ENCODE measurements at places on chromosomes 16 and 17. TPM values are rescaled to one million over a fixed set of nuclear protein-coding genes. Genes with fewer than 3 reads are reported as not detected.

The NRN1L gene
- not detected for total RNA-seq

- H3K4me3 ChIP-seq: no peak overlapping the region
- H3K27ac ChIP-seq: no peak overlapping the region
- DNase-seq: peak; percentile 56
- H3K4me1 ChIP-seq: no peaks in the 10 kb centered on the region
- no peaks in the 10 kb centered on the region for H3K36me3 ChIP-seq
- no peaks in the 10 kb centered on the region for H3K27me3 ChIP-seq
Observed at GRCh38 chr16:35207059-35207999, 1747.9 kb downstream of the TP53TG3F start.

The SMIM36 gene
- total RNA-seq: not detected

DNA sequence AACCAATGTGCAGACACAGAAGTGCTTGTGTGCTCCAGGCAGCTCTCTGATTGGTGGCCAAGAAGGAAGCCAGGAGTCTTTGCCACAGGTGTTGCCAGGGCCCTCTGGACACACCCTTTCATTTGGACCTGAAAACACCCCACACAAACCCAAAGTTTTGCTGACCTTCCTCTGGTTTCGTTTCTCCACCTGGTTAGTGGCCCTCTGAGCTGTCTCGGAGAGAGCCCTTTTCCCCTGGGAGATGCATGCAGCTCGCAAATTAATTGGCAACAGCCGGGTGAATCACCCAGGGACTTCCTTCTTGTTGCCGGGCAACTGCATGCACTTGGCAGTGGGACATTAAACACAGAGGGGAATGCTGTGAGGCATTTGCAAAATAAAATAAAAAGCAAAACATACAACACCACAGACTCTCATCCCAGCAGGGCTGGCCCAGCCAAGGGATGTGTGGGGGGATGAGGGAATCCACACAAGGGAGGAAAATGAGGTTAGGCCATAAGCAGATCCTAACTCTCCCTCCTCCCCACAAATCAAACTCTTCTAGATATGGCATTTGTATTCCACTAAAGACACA is 286.6 kb downstream of the SOX9 start:
- no peak overlapping the region for H3K27ac ChIP-seq
- no peaks in the 10 kb centered on the region for H3K4me1 ChIP-seq
- H3K36me3 ChIP-seq: no peaks in the 10 kb centered on the region
- H3K27me3 ChIP-seq: no peaks in the 10 kb centered on the region
- DNase-seq: peak; percentile 37

- H3K27me3 ChIP-seq: no peaks in the 10 kb centered on the region
- H3K36me3 ChIP-seq: peaks cover 7% of the 10 kb centered on the region
- no peak overlapping the region for H3K27ac ChIP-seq
- no peak overlapping the region for H3K4me3 ChIP-seq
- H3K4me1 ChIP-seq: peaks cover 78% of the 10 kb centered on the region
- no peak for DNase-seq
Observed at GRCh38 chr17:19309701-19310100, 52.8 kb downstream of the B9D1 start.

The CLEC19A gene
- total RNA-seq: not detected

DNA sequence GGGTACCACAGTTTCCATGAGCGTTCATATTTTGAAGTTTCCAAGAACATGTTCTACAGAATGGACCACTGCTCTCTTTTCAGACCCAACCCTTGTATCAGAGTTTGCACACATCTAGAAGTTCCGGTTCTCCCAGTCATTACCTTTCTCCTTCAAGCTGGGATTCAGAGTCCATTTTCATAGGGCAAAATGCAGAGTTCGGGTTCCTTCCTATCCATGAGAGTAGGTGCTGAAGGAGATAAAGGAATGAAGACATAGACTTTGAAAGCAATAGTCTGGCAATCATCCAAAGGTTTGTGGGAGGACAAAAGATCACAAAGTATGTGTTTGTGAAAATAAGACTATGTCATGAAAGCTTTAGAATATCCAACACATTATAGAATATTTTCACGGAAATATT is 699.6 kb downstream of the MAF start:
- H3K27ac ChIP-seq: no peak overlapping the region
- no peaks in the 10 kb centered on the region for H3K36me3 ChIP-seq
- no peaks in the 10 kb centered on the region for H3K27me3 ChIP-seq

DNA sequence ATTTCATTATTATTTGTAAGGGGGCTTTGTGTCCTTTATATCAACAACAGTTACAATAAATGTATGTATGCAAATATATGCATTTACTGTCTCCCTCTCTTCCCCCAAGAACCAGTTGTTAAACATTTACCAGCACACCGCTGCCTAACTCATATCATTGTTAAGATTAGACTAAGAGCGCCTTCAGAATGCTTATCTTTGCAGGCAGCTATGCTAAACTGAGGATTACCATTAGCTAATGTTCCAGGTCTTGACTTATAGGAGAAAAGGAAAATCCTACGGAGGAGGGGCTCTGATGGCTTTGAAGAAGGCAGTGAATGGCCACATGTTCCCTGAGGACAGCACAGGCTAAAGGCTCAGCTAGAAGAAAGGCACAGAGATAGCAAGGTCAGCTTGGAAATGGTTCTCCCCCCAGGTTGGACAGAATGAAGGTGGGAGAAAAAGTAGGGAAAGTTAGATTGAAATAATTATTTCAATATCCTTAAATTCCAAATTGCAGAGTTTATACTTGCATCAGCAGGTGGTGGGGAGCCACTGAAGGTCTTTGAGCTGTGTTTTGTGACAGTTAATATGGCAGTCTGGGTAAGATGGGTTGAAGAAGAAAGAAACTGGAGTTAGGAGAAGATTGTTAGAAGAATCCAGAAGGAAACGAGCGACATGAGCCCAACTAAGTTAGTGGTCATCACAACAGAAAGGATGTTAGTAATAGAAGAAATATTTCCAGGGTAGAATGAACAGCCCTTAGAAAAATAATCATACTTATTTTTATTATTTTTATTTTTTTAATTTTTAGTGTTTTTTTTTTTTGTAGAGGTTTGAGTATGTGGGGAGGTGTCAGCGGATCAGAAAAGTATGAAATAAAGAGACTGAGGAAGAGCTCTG is 87.0 kb upstream of the MAF start:
- H3K36me3 ChIP-seq: no peaks in the 10 kb centered on the region
- H3K4me1 ChIP-seq: no peaks in the 10 kb centered on the region
- no peak overlapping the region for H3K4me3 ChIP-seq
- DNase-seq: no peak

- no peaks in the 10 kb centered on the region for H3K4me1 ChIP-seq
- H3K4me3 ChIP-seq: no peak overlapping the region
- H3K27me3 ChIP-seq: no peaks in the 10 kb centered on the region
- peak; percentile 65 for DNase-seq
- peak overlapping the region; percentile 85 for H3K27ac ChIP-seq
Observed at GRCh38 chr16:31352376-31353115, 2.4 kb upstream of the ITGAX start.

- peaks cover 69% of the 10 kb centered on the region for H3K4me1 ChIP-seq
- H3K27me3 ChIP-seq: peaks cover 98% of the 10 kb centered on the region
- H3K36me3 ChIP-seq: no peaks in the 10 kb centered on the region
- no peak overlapping the region for H3K27ac ChIP-seq
Observed at GRCh38 chr17:36932694-36933511, 4.4 kb upstream of the LHX1 start.

DNA sequence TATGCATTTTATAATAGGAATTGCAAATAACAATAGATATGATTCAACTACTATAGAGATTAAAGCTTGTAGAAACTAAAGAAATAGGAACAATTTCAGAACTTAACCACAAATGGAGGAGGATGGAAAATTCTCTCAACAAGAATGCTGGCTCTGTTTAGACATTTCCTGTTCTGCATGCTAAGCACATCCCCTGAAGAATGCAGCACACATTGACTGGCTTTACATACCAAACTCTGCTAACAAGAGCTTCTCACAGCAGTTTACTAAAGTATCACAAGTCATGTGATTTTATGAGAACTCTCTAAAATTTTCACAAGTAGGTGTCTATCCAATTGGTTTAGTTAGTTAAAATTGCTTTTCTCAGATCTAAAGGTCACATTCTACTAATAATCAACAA is 85.2 kb downstream of the SPAG9 start:
- H3K4me1 ChIP-seq: peaks cover 3% of the 10 kb centered on the region
- DNase-seq: no peak
- peaks cover 34% of the 10 kb centered on the region for H3K36me3 ChIP-seq
- H3K27me3 ChIP-seq: no peaks in the 10 kb centered on the region

DNA sequence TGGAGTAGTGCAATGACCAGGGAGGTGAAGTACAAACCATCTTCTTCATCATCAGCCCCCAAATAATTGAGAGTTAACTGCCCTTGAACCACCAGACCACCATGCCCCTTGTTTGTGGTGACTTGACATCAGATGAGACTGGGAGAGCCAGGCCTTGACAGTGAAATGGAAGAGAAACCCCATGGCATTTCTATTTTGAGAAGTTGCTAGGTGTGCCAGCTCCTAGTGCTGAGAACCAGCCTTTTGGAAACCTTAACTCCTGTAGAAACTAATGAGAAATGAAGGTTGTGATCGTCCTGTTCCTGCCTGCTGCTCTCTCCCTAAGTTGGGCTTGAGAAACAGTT is 2.8 kb downstream of the TMEM94 start:
- no peak for DNase-seq
- H3K27ac ChIP-seq: peak overlapping the region; percentile 82
- H3K27me3 ChIP-seq: no peaks in the 10 kb centered on the region
- H3K4me1 ChIP-seq: peaks cover 40% of the 10 kb centered on the region
- H3K4me3 ChIP-seq: no peak overlapping the region

DNA sequence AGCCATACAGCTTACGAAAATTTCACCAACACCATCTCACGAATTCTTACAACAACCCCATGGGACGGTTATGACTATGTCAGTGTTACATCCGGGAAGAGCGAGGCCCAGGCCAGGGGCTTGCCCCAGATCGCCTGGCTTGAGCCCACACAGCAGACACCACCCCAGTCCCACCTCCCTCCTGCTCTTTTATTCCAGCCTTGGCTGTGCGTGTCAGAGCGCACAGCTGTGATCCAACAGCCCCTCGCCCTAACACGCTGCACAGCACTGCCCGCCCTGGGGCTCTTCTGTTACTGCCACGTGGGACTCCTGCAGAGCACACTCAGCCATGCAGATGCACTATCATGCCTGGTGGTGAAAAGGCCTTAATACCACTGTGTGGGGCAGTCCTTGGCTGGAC is 127.9 kb downstream of the ENGASE start:
- H3K4me3 ChIP-seq: no peak overlapping the region
- H3K36me3 ChIP-seq: no peaks in the 10 kb centered on the region
- DNase-seq: peak; percentile 39
- H3K4me1 ChIP-seq: no peaks in the 10 kb centered on the region
- no peak overlapping the region for H3K27ac ChIP-seq
- no peaks in the 10 kb centered on the region for H3K27me3 ChIP-seq

The FSCN2 gene
- 7.0 TPM for total RNA-seq

The ZSCAN10 gene
- total RNA-seq: 0.34 TPM

- H3K36me3 ChIP-seq: no peaks in the 10 kb centered on the region
- H3K27ac ChIP-seq: no peak overlapping the region
- H3K4me3 ChIP-seq: no peak overlapping the region
- no peaks in the 10 kb centered on the region for H3K27me3 ChIP-seq
Observed at GRCh38 chr17:71180801-71181385, 939.9 kb upstream of the SOX9 start.

The GP1BA gene
- 0.67 TPM for total RNA-seq

DNA sequence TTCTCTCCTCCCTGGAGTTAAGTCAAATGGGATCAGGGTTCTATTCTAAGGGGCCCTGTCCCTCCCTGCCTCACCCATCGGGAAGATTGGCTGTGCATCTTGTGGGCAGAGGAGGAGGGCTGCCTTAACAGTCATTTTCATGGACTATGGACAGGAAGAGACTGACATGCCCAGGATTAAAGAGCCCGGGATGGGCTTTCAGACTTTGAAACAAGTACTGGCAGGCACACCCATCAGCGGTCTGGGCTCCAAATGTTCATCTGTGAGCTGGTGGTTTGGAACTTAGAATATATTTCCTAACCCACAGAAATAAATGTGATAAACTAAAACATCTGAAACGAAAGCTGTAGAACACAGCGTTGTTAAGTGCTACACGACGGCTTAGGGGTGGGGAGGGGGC is 6.5 kb downstream of the SLC6A4 start:
- no peaks in the 10 kb centered on the region for H3K36me3 ChIP-seq
- peak overlapping the region; percentile 65 for H3K27ac ChIP-seq
- no peak for DNase-seq
- H3K4me3 ChIP-seq: no peak overlapping the region
- peaks cover 27% of the 10 kb centered on the region for H3K4me1 ChIP-seq

DNA sequence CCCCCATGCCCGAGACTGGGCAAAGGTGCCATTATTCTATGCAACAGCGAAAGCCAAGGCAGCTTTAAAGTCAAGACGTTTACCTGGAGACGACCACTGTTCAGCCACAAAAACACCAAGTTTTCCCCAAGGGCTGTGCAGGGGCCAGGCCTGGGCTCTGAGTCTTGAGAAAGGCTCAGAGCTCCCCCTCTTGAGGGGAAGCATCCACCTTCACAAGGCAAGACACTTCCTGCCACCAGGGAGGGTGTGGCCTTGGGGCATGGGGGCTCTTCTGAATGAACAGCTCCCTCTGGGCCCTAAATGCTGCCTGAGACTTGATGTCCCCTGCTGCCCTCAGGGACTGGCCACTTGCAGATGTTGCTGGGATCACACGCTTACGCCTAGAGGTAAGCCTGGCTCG is 26.5 kb downstream of the PDIA2 start:
- H3K4me3 ChIP-seq: no peak overlapping the region
- peaks cover 48% of the 10 kb centered on the region for H3K36me3 ChIP-seq
- no peaks in the 10 kb centered on the region for H3K4me1 ChIP-seq
- no peak overlapping the region for H3K27ac ChIP-seq

The SLC7A6OS gene
- total RNA-seq: 19.4 TPM

The SYT17 gene
- 14.2 TPM for total RNA-seq

GRCh38 chr17:1871756-1872155 is 42.0 kb downstream of the RPA1 start:
- DNase-seq: no peak
- no peaks in the 10 kb centered on the region for H3K4me1 ChIP-seq
- H3K27me3 ChIP-seq: no peaks in the 10 kb centered on the region
- peaks cover 28% of the 10 kb centered on the region for H3K36me3 ChIP-seq

GRCh38 chr16:3665508-3665907 is 11.0 kb downstream of the DNASE1 start:
- no peaks in the 10 kb centered on the region for H3K27me3 ChIP-seq
- H3K36me3 ChIP-seq: peaks cover 44% of the 10 kb centered on the region
- no peak for DNase-seq
- H3K4me3 ChIP-seq: no peak overlapping the region

DNA sequence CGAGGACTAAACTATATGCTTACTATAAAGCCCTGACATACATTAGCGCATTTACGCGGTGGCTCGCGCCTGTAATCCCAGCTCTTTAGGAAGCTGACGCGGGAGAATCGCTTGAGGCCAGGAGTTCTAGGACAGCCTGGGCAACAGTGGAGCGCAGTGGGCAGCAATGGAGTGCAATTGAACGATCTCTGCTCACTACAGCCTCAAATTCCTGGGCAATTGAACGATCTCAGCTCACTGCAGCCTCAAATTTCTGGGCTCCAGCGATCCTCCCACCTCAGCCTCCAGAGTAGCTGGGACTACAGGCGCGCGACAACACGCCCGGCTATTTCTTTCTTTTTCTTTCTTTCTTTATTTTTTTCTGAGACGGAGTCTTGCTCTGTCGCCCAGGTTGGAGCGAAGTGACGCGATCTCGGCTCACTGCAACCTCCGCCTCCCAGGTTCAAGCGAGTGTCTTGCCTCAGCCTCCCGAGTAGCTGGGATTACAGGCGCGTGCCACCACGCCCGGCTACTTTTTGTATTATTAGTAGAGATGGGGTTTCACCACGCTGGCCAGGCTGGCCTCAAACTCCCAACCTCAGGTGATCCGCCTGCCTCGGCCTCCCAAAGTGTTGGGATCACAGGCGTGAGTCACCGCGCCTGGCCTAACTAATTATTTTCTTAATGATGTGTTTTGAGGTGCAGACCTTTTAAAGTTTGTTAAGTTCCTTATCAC is 506 bp upstream of the COG7 start:
- peaks cover 22% of the 10 kb centered on the region for H3K4me1 ChIP-seq
- H3K27ac ChIP-seq: peak overlapping the region; percentile 87
- no peak for DNase-seq
- H3K4me3 ChIP-seq: peak overlapping the region; percentile 68
- no peaks in the 10 kb centered on the region for H3K36me3 ChIP-seq

All from upper lobe of left lung (tissue), 6 donors.